Thyroid gland (tissue), 4 donors: ENCODE measurements at places on chromosomes 5 and 9. TPM values are rescaled to one million over a fixed set of nuclear protein-coding genes. Genes with fewer than 3 reads are reported as not detected.

Gene ARPC5L
- 20.2 TPM for total RNA-seq

Gene C5orf22
- total RNA-seq = 13.8 TPM

Gene ADAMTS2
- 5.6 TPM for total RNA-seq

Gene LCN9
- total RNA-seq = not detected

Gene RAB3C
- 1.2 TPM for total RNA-seq

Gene SLC6A7
- not detected for total RNA-seq

Gene NEUROG1
- not detected for total RNA-seq

Gene TEX48
- not detected for total RNA-seq

Gene ZNF484
- total RNA-seq = 18.6 TPM

Gene PCDHGA4
- total RNA-seq = 5.1 TPM

Gene PHF24
- 0.67 TPM for total RNA-seq

Gene MARCHF11
- not detected for total RNA-seq

Gene CAAP1
- total RNA-seq = 54.9 TPM

Gene PCDHGC3
- total RNA-seq = 24.7 TPM

Gene FOXD4L3
- not detected for total RNA-seq

Gene LRRTM2
- 1.2 TPM for total RNA-seq

DNA sequence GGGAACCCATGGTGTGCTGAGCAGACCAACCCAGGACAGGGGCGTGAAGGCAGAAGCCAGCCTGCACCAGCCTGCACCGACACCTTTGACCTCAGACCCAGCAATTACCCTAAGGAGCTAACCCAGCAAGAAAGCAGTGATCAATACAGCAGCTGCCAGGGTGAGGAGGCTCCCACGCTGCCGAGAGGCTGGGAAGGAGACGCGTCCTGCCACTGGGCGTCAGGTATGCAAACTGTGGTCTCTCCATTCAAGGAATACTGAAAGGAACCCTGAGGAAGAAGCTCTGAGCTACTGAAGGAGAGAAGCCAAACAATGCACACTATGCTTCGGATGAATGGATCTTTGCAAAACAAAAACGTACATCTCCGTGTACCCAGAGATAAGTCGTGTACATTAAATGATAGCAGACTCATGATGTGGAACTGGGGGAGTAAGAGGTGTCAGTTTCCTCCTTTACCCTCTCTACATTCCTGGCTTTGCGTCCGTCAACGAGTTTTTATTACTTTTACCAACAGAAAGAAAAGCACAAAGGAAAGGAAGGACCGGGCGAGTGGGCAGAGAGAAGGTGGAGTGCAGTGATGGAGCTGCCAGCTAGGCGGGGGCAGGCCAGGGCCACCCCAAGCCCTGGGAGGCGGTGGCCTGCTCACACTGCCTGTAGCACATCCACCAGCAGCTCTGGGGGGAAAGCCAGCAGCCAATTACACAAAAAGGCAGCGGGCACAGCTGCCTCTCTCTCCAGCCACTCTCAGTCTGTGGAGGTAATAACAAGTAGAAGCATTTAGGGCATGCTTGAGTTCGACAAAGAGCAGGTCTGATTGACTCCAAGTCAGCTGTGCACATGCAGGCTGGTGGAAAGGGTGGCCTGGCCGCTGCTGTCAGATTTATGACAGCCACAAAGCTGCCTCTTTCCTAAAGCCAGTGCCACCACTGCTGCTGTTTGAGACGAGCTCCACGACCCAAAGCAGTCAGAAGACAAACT is 29.3 kb downstream of the RASGEF1C start:
- peak; percentile 22 for DNase-seq

DNA sequence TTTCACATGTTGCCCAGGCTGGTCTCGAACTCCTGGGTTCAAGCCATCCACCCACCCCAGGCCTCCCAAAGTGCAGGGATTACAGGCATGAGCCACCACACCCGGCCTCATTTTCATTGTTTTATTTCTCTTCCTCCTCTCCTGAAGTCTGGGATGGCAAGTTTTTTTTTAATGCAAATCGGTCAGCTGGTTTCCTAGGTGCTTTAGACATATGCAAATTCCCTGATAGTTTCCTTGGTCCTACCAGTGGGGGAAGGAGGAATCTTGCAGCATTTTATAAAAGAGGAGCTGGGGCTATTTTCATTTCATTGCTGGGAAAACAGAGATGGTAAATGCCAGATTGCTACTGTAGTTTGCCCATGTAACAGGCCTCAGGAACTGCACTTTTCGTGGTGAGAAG is 179.4 kb downstream of the ACTL7B start:
- DNase-seq = no peak

DNA sequence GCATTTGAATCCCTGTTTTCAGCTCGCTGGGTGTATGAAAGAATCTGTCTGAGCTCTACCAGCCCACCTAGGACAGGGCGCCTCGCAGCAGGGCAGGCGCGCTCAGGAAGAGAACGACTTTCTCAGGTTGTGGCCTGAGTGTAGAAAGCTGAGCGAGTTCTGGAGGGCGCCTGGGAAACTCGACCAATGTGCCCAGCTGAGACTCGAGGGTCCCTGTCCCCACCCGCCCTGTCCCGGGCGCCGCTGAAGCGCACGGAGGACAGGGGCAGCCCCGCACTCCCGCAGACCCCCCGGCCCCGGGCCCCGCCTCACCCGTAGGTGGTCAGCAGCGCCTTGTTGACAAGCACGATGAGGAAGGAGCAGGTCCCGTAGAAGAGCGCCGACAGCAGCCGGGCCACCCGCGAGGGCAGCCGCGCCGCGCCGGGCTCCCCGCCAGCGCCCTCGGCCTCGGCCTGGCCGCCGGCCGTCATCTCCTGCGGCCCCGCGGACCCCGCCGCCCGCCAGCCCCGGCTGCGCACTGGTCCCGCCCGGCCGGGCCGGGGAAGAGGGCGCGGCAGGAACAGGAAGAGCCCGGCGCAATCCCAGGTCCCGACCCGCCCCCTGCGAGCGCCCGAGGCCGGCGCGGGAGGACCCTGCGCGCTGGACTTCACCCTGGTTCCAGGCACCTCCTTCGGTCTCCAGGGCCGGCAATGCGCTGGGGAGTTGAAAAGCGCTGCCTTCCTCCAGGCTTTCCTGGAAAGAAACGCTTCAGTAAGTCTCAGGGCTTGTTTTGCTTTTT is at the start of gene SLC35D2:
SLC35D2 (minus strand) TSS at position 547 of the 778 bp plus-strand sequence; CDS start at position 470, 77 bp downstream.
- DNase-seq = peak; percentile 75

- DNase-seq = no peak
Observed at GRCh38 chr5:73387601-73388305, 60.8 kb downstream of the FOXD1 start.

DNA sequence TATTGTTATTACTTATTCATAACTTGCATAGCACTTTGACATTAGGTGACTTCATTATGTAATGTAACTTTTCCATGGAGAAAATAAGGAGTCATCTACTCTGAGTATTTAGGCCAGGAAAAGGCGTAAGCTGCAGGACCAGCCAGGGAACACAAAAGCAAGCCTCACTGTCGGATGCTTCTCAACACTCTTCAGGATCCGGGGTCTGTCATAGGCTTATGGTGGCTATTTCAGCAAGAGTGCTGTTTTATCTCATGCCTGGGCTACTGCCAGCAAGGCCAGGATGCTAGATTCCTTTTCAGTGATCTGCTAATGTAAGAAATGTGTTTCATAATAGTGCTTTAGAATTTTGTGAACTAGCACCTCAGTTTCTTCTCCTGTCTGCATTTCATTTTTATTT is 162.4 kb downstream of the CHSY3 start:
- no peak for DNase-seq

DNA sequence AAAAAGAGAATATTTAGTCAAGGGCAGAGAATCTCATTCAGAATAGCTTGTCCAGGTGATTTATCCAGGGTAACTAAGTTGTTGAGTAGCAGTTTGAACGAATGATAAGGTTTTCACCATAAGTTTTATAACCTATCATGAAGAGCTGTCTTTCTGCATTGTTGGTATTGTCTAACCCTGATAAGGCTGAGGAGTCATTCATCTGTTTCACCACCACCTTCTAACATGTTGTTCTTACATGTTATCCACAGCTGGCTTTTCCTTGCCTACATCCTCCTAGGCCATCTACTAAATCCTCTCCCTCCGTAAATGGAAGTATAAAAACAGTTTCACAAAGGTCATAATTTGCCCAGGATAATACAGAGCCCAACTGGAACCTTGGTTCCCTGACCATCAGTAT is 24.1 kb downstream of the ZNF462 start:
- DNase-seq = no peak

- no peak for DNase-seq
Observed at GRCh38 chr5:136423944-136424606, 58.7 kb upstream of the TRPC7 start.

DNA sequence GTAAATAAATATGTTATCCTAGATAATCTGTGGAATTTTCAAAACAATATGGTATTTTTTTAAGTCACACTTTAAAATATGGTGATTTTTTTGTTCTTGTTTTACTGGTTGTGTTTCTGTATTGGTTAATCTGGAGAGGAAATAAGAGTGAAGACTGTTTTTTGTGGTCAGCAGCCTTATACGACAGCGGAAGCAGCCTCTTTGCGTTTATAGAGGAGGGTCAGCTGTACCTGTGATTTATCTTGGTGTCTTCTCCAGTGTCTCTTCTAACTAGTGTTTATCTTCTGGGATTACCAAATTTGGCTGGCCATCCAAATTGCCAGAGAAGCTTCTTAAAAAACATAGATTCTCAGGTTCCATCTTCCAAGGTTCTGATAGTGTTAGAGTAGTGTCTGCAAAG is 58.7 kb downstream of the ICE1 start:
- DNase-seq = no peak

- no peak for DNase-seq
Observed at GRCh38 chr9:12904261-12905000, 129.6 kb downstream of the LURAP1L start.

GRCh38 chr9:75184471-75184870 is 96.2 kb downstream of the OSTF1 start:
- DNase-seq = no peak

DNA sequence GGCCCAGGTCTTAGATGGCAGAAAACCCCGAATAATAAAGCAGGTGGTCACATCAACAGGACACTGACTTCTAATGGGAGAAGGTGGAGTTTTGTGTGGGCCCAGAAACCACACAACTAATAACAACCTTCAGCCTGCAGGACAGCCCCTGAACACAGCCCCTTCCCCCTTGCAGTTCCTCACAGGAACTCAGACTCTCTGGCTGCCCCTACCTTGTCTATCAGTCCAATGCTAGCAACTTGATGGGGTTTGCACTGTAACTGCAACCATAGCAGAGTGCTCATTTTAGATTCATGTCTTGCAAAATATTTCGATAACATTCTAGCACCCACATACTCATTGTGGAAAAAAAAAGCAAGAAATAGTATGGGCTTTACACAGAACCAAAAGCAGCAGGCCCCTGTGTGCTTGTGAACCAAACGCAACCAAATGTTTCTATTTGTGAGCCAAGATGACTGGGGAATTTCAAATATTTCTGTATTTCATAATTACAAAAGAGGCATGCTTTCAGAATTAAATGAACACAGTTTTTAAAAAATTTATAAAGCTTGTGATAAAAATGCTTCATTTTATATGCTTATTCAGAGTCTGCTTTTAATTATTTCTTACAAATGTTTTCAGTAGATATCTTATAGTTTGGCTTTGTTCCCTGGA is 62.7 kb upstream of the PDE4D start:
- no peak for DNase-seq

DNA sequence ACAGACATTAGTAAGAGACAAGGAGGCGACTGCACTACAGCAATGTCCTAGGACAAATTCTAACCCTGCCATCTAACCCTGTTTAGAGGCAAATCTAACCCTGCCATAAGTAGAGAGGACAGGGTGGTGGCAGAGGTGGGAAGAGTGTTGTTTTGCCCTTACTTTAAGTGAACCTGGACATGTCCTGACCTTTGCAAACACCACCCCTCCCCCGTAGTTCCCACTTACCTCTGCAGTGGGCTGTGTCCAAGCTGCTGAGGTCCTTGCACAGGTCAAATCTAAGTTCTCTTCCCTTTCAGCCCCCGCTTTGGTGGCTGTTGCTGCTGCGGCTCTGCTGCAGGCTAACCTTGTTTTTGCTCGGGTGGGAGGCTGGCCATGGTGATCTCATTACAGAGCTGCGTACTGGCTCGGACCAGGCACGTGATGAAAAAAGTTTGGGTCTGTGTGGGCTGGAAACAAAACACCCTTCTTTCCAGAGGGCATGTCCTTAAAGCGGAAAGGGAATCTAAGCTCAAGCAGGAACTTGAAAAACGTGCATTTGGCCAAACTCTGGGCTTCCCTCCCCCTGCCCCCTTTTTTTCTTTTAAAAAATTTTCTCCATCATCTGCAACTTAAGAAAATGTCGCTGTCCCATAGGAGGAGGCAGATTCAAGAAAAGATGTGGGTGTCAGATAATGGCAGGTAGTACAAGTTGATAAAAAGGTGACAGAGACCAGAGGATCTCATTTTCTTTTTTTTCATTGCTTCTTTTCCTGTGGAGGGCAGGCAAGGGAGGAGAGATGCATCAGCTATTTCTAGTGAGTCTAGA is at the start of gene FAXDC2:
FAXDC2 (minus strand) TSS at position 349 of the 808 bp plus-strand sequence. CDS start 12,425 bp downstream, outside the sequence.
- peak; percentile 88 for DNase-seq

- no peak for DNase-seq
Observed at GRCh38 chr9:133573791-133574515, 35.2 kb downstream of the FAM163B start.

- no peak for DNase-seq
Observed at GRCh38 chr5:14588145-14588544, 6.6 kb downstream of the OTULINL start.

GRCh38 chr9:113955076-113955752 is 79.1 kb downstream of the ZNF618 start:
- DNase-seq = peak; percentile 57

- DNase-seq = no peak
Observed at GRCh38 chr9:38681747-38682227, 38.1 kb downstream of the FAM240B start.

DNA sequence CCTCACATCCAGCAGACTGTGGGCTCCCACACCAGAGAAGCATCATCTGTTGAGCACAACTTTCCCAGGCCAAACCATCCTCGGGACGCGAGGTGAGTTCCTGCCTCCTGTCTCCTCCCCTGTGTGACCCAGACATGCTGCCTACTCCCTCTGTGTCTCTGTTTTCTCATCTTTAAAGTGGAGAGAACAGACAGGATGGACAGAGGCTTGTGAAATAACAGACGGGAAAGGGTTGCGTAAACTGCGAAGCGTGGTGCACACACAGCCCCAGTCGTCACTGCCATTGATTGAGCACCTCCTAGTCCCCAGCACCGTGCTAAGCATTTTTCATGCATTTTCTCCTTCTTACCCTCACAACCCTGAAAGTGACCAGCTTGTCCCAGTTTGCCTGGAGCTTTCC is 52.1 kb upstream of the LMX1B start:
- DNase-seq = no peak

GRCh38 chr9:38649731-38650363 is 29.5 kb upstream of the ANKRD18A start:
- DNase-seq = no peak

- DNase-seq = no peak
Observed at GRCh38 chr9:114196979-114197622, 41.8 kb downstream of the COL27A1 start.

DNA sequence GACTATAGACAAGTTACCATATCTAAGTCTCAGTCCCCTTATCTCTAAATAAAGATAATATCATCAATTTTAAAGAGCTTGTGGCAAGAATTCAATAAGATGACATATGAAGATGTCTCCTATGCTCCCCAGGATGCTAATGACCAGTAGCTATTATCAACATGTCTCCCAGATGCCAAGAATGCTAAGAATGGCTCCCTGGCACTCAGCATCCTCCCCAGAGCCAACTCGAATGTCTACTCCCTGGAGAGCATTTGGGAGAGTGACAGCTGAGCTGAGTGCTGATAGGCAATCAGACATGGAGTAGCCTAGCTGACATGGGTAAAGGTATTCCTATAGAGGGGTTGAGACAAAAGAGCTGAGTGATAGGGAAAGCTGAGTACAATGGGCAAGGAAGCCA is 15.9 kb downstream of the P4HA2 start:
- no peak for DNase-seq

GRCh38 chr5:59540366-59540765 is 353.2 kb downstream of the PDE4D start:
- no peak for DNase-seq

GRCh38 chr5:171520300-171521174 is 101.1 kb downstream of the FGF18 start:
- no peak for DNase-seq
